ENCODE measurements at places on chromosomes 3 and 15.

DNA sequence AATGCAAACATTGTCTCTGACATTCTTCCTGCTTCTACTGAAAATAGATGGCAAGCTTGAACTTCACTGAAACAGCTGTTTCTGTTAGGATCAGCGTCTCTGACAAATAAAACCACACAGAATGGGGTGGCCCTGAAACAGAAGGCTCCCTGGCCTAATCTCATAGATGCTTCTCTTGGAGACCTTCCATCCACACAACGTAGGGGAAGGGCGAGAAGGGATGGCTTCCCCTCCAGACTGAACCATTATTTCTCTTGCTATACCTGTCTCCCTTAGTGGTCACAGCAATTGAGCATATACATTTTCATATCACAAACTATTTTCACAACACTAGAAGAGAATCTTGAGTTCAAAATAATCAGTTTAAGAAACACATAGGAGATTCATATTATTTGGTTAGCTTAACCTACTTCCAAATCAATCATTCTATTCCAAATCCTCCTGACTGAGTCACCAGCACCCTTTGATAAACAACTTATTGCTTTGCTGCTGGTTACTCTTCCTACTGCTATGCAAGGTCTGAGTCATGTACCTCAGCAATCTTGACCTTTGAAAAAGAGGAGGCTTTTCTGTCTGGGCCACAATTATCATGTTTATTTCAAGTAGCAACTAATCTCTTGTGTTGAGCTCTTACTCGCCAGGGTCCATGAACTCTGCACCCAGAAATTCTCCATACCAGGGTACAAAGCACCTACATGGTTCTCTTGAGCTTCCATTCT, 45.5 kb downstream of the CBLB start:
- no peak for DNase-seq

- no peak for DNase-seq
Observed at GRCh38 chr15:74573987-74574386, 33.0 kb downstream of the ARID3B start.

- DNase-seq = no peak
Observed at GRCh38 chr3:143707848-143708247, 140.4 kb downstream of the SLC9A9 start.

GRCh38 chr3:26074080-26074479, 284.2 kb downstream of the OXSM start:
- no peak for DNase-seq

DNA sequence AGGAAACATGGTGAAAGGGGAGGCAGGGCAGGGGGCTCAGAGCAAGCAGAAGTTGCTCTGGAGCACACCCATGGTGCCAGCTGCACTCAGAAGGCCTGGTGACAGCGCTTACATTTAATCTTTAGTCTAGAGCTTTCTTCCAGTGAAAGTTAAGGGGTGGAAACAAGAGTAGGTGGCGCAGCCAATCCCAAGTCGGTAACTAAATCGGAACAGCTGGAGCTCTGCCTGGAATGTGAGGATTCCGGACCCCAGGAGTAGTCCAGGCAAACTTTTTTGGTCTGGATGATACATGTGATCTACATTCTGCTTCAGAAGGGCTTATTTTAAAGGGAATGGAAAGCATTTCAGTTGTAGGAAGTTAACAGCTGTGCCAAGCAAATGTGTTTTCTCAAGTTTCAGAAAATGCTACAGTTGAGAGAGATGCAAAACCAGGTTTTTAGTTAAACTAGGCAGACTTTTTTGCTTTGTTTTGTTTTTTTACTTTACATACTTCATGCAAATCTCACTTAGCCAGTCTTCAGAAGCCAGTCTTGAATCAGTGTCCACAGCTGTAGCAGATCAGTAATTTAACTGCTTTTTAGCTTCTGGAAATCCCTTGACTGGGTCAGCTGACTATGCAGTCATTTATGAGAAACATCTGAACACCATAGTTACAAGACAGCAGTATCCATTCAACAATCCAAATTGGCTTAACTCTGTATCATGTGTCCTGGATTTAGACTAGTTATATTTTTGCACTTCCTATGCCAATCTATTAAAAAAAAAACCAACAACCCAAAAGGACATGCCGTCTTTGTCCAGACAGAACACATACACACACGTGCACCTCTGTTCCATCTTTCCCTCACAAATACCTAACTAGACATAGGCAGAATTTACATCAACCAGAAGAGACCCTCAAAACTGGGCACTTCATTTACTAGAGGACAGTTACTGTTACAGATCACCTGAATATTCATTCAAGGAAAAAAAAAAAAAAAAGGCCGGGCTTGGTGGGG, 33.2 kb downstream of the ZNF106 start:
- DNase-seq = no peak
